ENCODE measurements at places on chromosomes 16 and 17.

DNA sequence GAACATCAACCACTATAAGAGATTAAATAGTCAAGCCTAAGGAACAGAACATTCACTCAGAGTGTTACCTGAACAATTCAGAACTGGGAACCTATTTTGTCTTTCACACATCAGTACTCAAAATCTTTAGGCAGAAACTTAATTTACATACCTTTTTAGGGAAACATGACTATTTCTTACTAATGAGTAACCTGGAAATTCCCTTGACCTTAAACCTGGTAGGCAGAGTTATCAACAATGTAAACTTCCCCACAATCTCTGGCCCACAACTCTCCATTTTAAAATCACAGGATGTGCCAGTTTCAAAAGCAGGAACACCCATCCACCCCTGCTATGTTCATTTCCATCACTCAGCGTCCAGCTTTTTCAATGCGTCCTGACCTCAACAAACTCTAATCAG lies 132.9 kb upstream of the ANKFN1 start:
- no peak for DNase-seq

DNA sequence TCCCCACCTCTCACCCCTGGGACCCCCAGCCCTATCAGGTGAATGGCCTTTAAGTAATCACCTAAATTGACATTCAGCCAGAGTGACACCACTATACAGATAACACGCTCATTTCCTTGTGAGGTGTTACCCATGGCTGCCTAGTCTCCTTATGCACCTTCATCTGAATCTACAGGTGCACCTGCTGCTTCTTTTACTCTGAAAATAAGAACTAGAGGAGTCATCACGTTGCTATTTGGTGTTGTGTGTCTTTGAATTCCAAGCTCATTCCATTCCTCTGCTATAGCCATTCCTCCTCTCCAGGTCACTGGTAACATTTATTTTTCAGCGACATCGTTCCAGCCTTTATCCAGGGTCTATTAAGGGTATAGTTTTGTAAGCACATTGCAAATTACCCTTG lies 9.8 kb downstream of the LGALS9 start:
- DNase-seq, result no peak

- no peak for DNase-seq
These were observed 52.6 kb downstream of the MAP2K6 start for GRCh38 chr17:69466905-69467667.

GRCh38 chr16:4677390-4677789 lies 16.0 kb upstream of the NUDT16L1 start:
- no peak for DNase-seq

DNA sequence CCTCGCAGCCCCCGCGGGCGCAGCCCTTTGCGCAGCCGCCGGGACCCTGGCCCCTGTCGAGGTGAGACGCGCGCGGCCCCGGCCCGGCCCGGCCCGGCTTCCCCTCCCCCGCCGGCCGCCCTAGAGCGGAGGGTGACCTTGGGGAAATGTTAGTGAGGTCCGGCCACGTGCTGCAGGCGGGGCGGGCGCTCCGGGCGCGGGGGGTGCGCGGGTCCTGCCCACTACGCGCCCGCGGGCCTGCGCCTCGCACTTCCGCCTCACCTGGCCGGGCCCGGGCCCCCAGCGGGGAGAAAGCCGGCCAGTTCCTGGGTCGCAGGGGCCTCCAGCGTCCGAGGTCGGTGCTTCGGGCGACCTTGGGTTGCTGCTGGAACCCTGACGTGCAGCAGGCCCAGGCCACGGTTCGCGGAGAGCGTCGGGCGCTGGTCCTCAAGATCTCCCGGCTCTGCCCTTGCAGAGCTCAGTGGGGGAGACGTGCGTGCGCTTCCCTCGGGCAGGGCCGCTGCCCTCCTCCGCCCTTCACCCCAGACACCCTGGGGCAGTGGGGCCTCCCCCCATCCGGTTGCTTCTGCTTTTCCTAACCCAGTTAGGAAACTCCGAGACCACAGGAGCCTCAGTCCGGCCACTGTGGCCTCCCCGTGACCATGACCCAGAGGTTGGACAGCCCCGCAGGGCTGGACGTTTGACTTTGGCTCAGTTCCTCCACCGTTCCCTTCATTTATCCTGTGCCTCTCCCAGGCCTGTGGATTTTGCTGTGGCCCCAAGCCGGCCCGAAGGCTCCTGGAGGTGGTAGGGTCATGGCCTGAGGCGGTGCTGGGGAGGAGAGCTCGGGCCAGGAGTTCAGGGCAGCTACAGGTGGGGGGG lies 791 bp downstream of the MCRIP2 start:
- DNase-seq, result peak; percentile 69

- DNase-seq, result no peak
These were observed 611 bp downstream of the BANP start for GRCh38 chr16:87951552-87952538.

GRCh38 chr16:77840093-77840492 lies 51.7 kb downstream of the VAT1L start:
- DNase-seq, result no peak

- DNase-seq, result no peak
These were observed 38.9 kb downstream of the SHCBP1 start for GRCh38 chr16:46582313-46582712.

DNA sequence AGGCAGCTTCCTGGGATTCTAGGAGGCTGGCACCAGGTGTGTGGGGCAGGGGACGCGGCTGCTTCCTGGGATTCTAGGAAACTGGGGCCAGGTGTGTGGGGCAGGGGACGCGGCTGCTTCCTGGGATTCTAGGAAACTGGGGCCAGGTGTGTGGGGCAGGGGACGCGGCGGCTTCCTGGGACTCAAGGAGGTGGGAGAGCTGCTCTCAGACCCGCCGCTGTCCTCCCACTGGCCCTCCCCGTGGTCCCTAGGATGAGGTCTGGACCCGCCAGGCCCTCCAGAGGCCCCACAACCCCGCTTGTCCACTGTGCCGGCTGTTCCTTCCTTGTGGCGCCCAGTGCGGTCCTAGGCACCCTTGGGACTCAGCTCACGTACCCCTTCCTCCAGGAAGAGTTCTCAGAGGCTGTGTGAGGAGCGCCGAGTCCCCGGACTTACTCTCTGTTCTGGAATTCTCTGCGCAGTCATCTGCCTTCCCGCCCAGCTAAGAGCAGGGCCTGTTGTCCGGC lies 565 bp downstream of the DPEP1 start:
- DNase-seq, result no peak

DNA sequence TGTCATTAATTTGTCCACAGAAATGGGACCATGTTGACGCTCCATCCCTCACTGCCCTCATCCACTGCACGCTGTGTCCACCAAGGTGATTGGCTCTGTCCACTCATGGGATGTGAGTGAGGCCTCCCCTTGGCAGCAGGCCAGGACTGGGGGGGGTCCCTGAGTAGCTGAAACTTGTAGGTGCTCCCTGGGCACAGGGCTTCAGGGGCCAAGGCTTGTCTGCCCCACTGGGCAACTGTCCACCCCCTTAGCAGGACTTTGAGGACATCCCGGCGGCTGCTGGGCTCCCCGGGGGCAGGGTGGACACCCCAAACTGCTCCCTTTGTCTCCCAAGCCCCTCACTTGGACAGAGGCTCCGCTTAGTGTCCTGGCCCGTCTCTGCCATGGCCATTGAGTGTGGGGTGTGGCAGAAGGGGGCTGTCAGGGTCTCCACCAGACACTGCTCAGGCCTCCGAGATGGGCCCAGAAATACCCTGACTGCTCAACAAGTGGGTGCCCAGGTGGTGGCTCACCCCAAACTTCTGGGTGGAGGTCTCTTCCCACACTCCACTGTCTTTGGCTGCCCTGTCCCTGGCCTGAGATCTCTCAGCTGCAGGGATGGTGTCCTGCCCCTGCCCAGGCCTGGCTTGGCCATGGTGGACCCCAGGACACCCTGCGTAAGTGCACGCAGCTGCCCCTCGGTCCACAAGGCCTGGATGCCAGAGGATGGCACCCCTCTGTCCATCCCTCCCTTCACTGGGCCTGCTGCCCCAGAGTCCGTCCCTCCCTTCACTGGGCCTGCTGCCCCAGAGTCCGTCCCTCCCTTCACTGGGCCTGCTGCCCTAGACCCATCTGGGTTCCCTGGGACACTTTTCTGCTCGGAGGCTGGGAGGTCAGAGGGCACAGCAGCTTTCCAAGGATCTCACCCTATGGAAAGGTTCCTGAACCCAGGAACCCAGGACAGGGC lies 2.9 kb upstream of the RAB40C start:
- DNase-seq, result no peak

- DNase-seq, result no peak
These were observed 16.6 kb downstream of the LDHD start for GRCh38 chr16:75099738-75100602.

GRCh38 chr16:3138342-3138741 lies 3.5 kb downstream of the ZNF213 start:
- no peak for DNase-seq

DNA sequence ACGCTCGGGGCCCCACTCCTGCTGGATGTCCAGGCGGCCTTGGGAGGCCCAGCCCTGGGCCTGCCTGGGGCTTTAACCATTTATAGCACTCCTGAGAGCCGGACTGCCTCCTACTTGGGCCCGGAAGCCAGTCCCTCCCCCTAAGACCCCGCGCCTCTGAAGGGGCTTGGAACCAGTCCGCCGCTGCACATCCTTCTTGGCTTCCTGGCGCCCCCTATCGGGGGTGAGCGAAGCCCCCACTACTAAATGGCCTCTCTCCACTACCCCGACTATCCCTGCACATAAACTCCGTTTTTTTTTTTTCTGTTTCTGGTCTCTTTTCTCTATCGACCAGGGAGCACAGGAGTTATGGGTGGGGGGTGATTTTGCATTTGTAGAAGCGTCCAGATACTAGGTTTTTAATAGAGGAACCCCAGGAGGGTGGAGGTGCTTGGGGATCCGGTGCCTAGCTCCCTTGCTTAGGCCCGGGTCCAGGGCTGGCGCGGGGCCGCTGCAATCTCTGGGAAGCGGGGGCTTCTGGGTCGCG lies 633 bp upstream of the NOL3 start:
- no peak for DNase-seq

DNA sequence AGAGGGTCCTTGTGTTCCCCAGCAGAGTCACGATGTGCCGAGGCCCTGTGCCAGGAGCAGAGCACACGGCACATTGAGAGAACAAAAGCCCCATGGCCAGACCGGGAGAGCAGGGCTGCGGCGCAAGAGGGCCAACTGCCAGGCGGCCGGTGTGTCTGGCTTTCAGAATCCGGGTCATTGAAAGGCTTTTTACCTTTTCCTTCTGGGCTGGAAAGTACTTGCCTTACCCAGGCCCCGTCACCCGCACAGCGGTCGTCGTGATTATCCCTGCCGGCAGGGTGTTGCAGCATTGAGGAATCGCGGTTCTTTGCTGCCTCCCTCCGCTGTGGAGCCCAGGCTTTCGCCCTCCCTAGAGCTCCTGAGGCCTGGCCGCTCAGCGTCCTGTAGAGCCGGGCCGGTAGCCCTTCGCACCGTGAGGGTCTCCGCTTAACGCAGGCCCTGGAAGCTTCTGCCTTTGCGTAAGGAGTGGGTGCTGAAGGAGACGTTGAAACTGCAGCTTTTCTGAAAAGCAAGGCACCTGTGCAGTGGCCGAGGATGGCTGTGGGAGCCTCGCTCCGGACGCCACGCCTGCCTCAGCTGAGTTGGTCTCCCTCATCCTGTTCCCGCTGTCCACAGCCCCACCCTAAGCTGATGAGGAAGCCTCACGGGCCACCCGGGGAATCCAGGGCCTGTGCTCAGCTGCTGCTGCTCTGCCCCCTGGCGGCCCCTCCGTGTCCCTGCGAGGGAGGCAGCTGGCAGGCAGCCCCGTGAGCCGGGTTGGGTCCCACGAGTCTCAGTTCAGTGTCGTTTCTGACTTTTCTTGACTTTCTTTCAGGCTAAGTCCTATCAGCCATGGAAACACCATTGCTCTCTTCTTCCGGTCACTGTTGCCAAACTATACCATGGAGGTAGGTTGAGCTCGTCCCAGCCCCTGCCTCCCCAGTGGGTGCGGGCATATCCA lies 8.6 kb upstream of the MC1R start:
- DNase-seq, result peak; percentile 81

GRCh38 chr16:29806641-29807425 lies 504 bp downstream of the MAZ start:
- DNase-seq, result no peak

DNA sequence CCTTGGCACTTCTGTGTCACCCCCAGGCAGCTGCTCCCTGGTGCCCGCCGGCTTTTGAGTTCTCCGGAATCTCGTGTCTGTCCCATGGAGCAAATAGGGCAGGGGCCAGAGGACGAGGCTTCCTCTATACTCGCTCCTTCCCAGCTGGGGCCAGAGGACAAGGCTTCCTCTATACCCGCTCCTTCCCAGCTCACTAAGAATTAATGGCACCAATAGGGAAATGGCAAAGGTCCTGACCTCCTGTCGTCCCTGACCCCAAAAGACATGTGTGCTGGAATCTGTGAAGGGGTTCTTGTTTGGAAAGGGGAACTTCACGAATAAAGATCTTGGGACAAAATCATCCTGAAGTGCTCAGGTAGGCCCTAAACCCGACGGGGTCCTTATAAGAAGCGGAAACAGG lies 7.6 kb downstream of the SGSH start:
- no peak for DNase-seq

DNA sequence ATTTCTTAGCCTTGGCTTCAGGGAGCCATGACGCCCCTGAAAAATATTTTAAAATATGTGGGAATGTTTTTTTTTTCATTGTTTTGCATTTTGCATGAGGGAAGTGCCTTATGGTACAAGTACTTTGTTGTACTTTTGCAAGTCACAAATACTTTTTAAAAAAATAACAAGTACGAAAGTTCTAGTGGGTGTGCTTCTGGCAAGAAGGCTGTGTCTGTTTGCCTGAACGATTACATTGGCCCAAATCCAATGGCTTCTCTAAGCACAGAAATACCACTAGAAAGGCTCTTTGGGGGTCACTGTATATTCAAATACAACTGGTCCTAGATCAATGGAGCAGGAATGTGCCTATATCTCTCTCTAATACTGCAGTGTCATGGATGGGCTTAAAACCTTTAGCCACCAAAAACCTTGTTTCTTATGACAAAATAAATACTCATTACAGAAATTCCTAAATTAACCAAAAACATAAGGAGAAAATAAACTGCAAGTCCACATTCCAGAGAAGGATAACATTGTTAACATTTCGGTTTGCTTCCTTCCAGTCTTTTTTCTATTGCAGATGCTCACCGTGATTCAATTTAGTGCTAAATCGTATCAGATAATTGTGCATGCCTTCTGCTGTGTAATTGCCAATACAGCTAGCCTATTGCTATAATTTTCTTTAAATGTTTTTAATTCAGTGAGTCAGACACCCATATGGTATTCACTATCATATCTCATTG lies 97.4 kb downstream of the VAT1L start:
- DNase-seq, result no peak

GRCh38 chr17:59361916-59362810 lies 30.7 kb downstream of the YPEL2 start:
- DNase-seq, result no peak

- DNase-seq, result no peak
These were observed 1.6 kb downstream of the CISD3 start for GRCh38 chr17:38731526-38732294.

All from GM19239 (cell line).